ENCODE measurements at places on chromosomes 6 and 20.

DNA sequence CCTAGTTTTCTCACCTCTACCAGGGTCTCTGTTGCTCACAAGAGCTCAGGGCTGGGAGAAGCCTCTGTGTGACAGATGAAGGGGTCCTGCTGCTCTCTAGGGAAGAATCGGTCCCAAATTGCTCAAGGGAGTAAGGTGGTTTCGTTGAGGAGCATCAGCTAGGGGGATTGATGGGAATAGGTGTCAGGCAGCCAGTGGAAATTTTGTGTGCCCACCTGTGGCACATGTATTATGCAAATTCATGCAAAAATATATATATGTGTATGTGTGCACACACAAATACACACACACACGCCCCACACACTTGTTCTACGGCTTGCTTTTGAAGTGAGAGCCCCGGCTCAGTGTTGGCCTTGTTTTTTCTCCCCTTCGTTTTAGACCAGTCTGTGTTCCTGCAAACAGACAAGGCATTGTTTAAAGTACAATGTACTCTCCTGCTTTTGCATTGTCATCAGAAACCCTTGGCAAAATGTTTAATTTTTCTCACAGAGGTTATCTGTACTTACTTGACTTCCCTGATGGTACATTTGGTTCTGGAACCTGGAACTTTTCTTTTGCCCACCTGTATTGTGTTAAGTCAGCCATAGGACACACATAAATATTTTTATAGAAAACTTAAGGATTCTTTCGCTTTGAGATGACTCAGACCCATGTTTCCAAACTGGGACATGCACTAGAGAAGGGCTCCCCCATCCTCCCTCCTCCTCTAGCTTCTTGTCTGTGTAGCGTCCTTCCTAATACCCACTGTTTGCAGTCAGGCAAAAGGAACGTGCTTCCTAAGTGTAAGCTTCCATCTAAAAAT lies 26.7 kb downstream of the FOXO3 start:
- DNase-seq: no peak

DNA sequence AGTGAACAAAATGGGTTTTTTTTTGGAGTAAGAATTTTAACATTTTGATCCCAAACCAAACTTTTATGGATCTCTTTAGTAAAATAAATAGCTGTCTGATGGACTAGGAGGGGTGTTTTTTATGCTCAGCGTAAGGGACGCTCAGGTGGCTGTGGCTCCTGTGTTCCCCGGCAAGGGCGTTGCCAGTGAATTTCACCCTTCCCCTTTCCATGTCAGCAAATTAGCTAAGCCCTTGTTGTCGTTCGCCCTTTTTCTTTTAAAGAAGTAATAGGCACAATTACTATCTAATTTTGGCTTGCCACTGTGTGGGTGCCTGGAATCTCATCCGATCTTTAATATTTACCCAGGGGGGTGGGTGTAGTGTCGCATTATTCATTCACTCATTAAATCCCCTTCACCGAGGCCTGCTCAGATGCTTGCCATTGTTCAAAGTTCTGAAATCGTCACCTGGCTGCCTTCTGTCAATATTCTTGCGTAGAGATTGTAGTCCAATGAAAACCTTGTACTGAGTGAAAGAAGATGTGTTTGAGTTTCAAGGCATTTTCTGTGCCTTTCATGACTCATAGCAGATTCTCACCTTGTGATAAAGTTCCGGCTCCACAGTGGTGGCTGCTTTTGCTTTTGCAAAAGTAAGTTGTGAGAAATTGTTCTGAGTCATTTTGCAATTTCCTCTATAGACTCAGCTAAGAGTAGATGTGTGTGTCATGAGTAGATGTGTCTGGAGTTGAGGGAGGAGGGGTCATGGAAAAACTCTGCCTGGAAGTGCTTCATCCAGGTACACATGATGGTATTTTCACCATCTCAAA lies 40.0 kb upstream of the CLDN20 start:
- DNase-seq: peak; percentile 56

DNA sequence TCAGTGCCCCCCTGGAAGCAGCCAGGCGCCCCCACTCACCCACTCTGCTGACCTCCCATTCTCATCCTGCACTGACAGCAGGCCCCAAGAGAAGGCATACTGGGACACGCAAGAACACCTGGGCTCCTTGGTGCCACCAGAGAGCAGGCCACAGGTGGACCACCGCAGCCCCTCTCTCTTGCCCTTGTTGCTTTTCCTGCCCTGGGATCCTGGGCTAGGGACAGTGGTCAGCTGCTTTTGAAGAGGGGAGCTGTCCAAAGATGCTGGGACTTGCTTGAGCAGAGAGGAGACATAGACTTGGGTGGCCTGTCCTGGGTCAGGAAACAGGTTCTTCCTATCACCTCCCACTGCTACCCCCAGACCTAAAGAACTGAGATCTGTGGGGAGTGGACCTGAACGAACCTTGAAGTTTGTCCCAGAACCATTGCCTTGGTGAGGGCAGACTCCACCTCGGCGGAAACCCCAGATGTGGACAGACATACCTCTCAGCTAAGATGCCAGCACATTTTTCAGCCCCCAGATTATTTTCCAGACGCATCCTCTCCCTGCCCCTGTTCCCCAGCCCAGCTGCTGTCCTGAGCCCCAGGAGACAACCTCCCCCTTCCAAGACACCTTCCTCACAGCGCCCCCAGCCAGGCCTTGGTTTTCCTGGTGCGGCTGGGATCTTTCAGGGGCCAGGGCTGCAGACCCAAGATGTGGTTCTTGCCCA lies 1.1 kb downstream of the GLP1R start:
- DNase-seq: no peak

GRCh38 chr20:40677343-40677924 lies 11.6 kb downstream of the MAFB start:
- DNase-seq: no peak

DNA sequence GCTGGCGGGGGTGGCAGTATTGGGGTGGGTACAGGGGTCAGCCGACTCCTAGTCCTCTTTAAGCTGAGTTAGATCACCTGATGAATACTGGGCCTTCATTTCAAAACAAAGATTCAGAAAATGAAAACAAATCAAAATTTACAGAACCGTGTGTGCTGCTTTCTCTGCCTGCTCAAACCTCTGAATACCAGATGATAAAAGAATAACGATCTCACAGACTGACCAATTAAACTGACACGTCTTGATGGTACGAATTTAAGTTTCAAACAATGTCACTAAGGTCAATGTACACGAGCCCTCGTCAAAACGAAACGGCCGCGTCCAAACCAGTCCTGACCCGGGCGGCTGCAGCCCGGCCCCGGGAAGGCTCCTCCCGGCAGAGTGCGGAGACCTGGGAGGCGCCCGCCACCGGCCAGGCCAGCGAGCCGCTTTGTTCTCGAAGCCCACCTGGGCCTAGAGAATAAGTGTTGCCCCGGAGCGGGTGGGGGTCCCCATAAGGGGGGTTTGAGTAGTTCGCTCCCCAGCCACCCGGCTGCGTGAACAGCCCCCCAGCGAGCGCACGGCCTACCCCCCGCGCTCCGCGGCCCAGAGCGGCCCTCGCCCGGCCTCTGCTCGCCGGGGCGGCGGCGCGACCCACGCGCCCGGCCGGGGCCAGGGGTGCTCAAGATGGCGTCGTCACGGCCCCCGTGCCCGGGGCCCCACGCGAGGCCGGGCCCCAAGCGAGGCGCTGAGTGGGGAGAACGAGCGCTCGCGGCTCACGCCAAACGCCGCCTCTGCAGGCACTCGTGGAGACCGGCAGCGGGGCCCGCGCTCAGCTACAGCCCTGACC lies 728 bp downstream of the PSMA7 start:
- DNase-seq: no peak

DNA sequence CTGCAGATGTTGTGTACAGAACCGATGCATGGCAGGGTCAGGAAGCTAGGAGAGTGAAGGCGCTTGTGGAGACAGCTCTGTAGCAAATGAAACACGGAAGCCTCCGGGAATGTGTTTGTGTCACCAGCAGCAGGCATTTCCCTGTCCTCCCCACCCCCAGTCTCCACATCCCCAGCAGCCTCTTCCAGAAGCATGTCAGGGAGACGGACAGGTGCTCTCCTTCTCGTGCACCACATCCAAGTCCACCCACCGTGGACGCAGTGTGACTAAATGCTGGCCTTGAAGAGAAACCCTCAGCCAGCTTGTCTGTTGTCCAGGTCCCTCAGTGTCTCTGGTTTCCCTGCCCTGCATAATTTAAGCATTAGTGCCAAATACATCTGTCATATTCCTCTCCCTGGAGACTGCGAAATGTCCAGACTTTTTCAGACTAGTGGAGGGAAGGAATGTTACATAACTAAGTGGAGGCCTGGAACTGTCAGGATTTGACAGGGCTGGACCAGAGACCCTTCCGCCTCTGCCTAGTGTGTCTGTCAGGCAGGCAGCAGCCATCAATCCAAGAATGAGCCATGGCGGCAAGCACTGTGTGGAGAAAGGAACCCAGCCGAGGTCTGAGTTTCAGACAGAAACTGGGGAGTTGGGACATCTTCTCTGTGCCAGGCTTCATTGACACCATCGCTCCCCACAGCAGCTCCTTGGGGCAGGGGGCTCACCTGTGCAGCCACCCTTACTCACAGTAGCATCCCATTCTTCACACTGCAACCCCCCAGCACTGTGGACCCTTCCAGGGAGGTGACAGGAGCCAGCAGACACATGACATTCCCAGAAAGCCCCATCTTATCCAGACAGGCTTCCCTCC lies 26.6 kb upstream of the PI16 start:
- DNase-seq: no peak

- no peak for DNase-seq
Observed at GRCh38 chr6:147752689-147753403, 244.4 kb downstream of the SAMD5 start.

DNA sequence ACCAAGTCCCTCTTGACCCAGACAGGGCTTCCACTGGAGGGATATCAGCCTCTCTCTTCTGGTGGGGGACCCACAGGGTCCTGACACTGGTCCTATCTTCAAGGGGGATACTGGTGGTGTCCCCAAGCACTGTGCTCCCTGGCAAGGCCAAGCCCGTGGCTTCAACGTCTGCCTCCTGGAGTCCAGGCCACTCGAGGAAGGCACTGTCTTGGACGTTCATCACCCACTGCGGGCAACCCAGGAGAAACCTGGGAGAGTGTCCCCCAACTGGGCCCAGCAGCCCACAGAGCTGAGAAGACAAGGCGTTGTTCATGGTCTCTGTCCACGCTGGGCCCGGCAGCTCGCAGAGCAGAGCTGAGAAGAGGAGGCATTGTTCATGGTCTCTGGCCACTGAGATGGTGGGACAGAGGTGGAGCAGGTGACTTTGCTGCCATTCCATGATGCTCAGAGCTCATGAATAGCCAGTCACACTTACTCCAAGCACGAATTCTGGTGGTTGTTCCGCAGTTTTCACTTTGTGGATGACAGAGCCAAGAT lies 37.5 kb upstream of the FRMD1 start:
- DNase-seq: no peak

- DNase-seq: no peak
Observed at GRCh38 chr6:150696190-150696589, 96.5 kb downstream of the PLEKHG1 start.

GRCh38 chr6:33672808-33673207 lies 38.7 kb downstream of the UQCC2 start:
- no peak for DNase-seq

Data from Kasumi-1 (cell line).